ENCODE measurements at places on chromosomes 1 and 21.

DNA sequence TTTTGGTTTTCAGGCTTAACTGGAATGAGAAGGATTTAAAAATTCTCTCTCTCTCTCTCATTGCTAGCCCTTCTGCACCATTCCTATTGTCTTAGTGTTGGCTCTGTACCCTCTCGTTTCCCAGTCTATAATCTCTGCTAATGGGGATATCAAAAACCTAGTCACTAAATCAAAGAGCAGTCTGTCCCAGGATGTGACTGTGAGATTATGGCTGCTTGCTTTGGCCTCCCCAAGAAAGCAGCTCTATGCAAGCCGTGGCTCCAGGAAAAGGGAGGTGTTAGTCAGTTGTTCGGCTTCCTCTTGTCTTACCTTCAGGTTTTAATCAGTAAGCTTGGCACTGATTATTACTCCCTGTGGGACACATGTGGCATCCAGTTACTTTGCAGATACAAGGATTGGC lies 468.8 kb downstream of the USP25 start:
- no peak for DNase-seq

- no peak for DNase-seq
Measured at GRCh38 chr1:3440300-3440681, 14.2 kb upstream of the ARHGEF16 start.

DNA sequence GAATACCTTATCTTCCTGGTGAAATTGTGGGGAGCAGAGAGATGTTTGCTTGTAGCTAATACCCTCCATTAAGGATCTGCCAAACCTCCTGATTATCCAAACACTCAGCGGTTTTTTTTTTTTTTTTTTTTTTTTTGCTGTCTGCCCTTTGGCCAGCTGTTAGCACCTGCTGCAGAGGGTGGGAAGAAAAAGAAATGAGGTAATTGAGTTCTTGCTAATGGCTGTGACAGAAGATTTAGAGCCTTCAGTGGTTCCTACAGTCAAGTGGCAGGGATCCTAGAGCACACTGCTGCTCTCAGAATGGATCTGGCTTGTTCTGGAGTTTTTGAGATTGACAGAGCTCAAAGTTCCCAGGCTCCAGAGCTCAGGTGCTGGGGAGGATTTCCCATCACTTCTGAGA lies 342.5 kb downstream of the DISC1 start:
- DNase-seq, result no peak

- DNase-seq, result no peak
Measured at GRCh38 chr1:104435255-104435654, 685.6 kb downstream of the AMY1C start.

- no peak for DNase-seq
Measured at GRCh38 chr1:154972213-154972516, 1.6 kb upstream of the SHC1 start.

DNA sequence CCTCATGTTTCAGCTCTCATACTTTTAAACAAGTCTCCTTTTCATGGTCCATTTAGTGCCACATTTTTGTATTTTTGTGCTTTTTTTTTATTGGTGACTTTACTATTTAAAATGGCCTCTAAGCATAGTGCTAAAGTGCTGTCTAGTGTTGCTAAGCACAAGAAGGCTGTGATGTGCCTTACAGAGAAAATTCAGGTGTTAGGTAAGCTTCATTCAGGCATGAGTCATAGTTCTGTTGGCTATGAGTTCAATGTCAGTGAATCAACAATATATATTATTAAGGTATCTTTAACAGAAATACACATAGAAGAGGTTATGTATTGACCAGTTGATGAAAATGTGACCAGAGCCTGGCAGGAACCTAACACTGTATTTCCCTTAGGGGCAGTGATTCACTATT lies 12.8 kb upstream of the FUBP1 start:
- no peak for DNase-seq

GRCh38 chr1:236848274-236848923 lies 53.3 kb downstream of the MTR start:
- DNase-seq, result no peak

GRCh38 chr1:26959722-26960624 lies at the start of gene KDF1:
Gene KDF1 (minus strand): TSS chr1:26960468. CDS start chr1:26952380, 8,088 bp downstream.
- DNase-seq, result peak; percentile 50

DNA sequence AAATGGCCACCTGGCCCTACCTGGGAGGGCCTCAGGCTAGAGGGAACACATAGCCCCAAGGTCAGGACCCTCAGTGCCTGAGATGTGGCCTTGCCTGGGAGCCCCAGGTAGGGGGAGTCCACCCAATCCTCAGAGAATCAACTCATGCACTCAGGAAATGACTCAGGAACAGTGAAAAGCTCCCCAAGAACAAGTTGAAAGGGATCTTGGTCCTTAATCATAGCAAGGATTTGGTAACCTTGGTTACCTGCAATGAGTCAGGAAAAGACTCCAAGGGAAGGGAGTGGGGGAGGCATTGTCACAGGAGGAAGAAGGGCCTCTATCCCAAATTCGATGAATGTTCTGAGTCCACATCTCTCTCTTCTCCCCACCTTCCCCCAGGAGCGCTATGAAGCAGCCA lies 17.0 kb downstream of the MAP7D1 start:
- DNase-seq, result no peak
